Endothelial cell of umbilical vein (primary cell): ENCODE measurements at places on chromosomes 12 and 14. TPM values are rescaled to one million over a fixed set of nuclear protein-coding genes. Genes with fewer than 3 reads are reported as not detected.

DNA sequence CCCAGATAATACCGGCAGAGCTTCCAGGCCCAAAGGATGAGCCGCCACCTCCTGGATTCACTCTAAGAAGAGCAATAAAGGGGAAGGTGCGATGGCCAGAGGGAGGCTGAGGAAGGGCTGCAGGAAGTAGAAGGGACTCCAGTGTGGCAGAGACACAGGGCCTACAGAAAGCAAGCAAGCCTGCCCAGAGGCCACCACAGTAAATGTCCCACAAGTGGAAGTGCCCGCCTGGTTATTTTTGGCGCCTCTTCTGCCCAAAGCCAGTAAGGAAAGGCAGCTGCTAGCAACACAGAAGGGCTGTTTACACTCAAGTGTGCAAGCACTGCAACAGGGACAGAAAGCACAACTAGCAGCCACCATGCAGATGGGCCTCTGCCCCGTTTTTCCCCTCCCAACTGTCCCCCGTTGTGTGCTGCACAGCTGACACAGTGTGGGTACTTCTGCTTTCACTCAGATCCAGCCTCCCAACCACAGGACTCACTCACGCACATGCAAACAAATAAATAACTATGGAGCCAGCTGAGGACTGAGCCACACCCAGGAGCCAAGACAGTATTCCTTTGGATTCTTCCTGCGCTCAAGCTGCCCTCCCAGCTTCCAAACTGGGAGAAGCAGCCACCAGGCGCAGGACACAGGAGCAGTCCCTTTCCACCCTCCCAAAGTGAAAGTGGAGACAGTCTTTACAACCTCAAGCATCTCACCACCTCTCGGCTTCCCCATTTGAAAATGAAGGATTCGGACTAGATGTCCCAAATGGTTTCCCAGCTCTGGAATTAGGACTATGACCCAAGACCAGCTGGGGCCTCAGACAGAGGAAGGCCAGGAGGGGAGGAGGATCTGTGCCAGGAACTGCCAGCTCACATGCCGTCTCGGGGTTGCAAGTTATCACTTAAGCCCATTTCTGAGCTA, 40.0 kb upstream of the PNMA1 start:
- DNase-seq, result peak; percentile 57

- no peak for DNase-seq
Observed at GRCh38 chr14:25010471-25010870, 39.5 kb downstream of the STXBP6 start.

- DNase-seq, result peak; percentile 52
Observed at GRCh38 chr12:75831402-75831801, 200.2 kb downstream of the PHLDA1 start.

DNA sequence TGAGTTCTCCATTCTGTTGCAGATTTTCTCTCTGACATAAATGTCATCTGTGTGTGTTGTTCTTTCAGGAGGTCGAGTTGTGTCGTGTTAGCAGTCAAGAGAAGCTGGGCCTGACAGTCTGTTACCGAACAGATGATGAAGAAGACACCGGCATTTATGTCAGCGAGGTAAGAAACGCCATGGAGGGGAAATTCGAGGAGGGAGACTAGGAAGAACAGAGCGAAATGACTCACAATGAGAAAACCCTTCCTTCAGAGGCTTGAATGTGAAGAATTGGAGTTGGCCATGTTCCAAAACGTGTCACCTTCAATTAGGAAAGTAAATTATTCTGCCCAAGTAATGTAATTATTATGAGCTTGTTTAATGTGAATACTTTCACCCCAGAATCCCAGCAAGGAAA, 364.5 kb downstream of the PDZRN4 start:
- DNase-seq, result peak; percentile 43

DNA sequence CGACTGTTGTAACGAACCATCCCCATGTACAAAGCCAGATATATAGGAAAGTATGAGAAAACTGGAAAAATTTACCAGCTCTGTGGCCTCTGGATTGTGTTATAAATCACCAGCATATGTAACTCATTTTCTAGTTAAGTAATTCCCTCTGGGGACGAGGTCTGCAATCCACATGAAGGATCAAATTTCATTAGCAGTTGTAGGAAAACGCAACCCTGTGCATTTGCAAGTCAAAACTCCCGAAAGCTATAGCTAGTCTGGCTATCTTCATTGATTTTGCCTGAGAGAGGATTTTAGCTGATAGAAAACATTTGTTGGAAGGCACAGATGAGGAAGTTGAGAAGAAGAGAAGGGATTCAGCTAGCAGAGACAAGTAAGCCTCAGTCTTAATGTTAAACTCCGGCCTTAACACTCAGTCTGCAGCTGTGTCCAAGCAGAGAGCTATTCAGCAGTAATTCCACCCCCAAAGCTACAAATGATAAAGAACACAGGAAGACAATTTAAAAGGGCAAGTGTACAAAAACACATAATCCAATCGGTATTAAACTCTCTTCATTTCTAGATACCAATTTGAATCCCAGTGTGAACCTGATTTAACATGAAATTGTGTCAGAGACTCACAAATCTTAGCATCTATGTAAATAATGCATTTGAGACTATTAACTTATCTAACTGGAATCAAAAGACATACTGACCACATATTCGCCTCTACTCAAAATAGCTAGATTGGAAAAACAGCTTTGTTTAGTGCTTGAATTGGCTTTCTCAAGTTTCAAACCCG, 54.2 kb upstream of the CERS5 start:
- peak; percentile 78 for DNase-seq

VPS37B gene
- 39.5 and 43.5 TPM in 2 replicates for polyA plus RNA-seq

DNA sequence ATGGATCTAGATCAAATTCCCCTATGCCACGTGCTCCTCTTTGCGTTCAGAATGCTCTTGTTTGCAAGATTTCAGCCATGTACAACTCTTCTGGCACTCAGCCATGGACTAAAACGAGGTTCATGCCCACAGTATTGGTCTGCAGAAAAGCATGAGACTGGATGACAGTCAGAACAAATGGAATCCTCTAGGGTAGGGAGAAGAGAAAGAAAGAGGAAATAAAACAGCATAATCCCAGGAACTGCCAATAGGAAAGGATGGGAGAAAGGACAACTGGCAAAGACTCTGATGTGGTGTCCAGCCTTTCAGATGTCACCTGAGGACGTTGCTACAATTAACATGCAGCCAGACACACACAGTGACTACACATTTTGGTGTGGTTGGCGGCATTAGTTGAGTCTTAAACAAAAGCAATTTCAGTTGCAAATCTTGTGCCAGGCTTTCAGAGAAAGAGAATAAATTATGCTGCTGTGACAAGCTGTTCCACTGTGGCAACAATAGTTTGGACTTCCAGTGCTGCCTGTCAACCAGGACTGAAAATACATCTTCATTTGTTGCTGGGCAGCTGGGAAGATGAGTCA, 338.0 kb downstream of the RGS6 start:
- DNase-seq, result no peak

DNA sequence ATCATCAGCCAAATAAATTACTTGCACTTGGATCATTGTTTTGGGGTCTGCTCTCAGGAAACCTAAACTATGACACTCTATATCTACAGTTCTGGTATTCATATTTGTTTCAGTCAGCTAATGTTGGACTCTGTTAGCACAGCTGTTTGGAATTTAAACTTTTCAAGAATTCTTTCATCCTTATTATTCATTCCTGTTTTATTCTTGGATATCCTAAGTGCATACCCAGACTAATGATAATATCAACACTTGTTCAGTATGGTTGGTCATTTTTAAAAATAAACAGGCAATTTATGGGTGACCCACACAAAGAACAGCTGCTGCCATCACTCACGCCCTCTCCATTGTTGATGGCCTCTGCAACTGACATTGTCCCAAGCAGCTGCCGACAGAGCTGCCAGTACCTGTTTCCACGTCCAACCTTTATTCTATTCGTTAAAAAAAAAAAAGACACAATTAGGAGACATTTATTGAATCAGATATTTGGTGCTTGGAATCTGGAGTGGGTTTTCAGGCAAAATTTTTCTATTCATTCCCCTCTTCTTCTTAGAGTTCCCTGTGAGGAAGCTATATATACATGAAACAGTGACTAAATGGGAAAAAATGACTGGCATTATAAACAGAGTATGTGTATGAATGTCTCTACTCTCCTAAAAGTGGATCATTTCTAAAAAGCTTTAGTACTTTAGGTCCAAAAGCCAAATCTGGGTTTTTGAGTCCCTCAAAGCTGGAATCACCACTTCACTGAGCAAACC, 252.1 kb upstream of the NAV3 start:
- no peak for DNase-seq

PXMP2 gene
- 31.5 and 32.8 TPM in 2 replicates for polyA plus RNA-seq

- no peak for DNase-seq
Observed at GRCh38 chr12:19456176-19456575, 16.9 kb downstream of the AEBP2 start.

- DNase-seq, result peak; percentile 94
Observed at GRCh38 chr12:106303202-106303820, 778 bp downstream of the TCP11L2 start.

DNA sequence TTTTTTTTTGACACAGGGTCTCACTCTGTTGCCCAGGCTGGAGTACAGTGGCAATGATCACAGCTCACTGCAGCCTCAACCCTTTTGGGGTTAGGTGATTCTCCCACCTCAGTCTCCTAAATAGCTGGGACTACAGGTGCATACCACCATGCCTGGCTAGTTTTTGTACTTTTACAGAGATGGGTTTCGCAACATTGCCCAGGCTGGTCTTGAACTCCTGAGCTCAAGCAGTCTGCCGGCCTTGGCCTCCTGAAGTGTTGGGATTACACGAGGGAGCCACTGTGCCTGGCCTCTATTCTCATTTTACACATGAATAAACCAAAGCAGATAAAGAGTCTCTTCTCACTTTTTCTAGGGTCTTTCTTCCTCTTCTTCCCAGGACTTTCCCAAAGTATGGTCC, 3.2 kb downstream of the TOMM20L start:
- no peak for DNase-seq

GRCh38 chr12:65827827-65828231, 3.5 kb downstream of the HMGA2 start:
- DNase-seq, result peak; percentile 64

GRCh38 chr12:44154128-44154527, 318.2 kb downstream of the TMEM117 start:
- DNase-seq, result no peak

- DNase-seq, result no peak
Observed at GRCh38 chr14:87461704-87462103, 531.3 kb downstream of the GALC start.

DNA sequence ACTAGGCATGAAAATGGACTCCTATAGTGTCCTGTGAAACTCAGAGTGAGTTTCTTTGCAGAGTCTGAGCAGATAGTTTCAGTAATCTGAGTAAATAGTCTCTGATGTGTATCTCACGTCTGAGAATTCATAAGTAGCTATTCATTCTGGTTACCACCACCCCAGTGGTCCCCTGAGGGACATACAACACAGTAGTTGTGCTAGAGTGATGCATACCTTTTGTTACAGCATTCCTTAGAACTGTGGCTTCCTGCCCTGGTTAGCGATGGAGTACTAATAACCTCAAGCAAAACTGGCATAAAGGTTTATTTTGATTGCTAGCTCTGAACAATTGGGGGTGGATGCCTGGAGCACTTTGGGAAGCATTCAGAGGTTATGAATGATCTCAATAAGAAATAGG, 114.7 kb downstream of the DAAM1 start:
- no peak for DNase-seq
